ENCODE measurements at places on chromosomes 2 and 18.

DNA sequence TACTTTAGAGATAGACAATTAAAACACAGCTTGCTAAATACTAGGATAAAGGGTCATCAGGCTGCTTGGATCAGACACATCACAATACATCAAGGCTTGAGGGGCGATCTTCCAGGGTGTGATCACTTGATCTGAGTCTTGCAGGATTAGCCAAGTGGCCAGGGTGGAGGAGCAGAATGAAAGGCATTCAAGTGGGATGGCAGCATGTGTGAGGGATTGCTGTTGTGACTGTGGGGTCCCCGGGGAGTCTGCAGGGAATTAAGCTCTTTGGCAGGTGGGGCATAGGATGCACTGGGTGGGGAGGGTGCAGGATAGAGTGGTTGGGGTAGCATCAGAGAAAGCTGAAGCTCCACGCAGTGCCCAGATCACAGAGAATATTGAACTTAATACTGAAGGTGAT, 58.0 kb upstream of the TMEM163 start:
- DNase-seq = no peak

DNA sequence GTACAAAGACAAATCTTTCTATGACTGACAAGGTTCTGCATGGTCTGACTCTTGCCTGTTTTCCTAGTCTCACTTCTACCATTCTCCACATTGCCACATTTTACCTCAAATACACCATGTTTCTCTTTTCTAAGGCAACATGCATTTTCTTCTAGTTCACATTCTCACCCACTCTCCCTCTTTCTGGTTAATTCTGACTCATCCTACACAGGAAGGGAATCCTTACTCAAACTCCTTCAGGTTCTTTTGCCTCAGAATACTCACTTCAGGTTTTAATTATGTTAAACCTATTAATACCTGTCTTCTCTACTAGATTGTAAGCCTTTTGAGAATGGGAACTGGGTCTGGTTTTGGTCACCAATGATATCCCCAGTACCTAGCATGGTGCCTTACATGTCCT, 47.2 kb downstream of the MAP2 start:
- no peak for DNase-seq

DNA sequence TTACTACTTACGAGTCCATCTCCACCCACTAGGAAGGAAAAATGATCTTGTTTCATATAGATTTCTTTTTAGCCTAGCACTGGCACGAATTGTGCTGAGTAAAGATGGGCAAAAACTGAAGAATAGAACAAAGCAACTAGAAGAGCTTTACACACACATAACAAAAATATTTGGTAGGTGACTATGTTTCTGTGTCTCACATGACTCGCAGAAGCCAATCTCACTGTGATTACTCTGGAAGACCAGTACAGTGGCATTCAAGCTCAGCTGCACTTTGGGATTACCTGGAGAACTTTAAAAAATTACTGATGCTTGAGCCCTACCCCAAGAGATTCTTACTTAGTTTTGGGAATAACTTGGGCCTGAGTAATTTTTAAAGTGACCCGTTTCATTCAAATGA, 378.7 kb downstream of the METTL4 start:
- DNase-seq = no peak

DNA sequence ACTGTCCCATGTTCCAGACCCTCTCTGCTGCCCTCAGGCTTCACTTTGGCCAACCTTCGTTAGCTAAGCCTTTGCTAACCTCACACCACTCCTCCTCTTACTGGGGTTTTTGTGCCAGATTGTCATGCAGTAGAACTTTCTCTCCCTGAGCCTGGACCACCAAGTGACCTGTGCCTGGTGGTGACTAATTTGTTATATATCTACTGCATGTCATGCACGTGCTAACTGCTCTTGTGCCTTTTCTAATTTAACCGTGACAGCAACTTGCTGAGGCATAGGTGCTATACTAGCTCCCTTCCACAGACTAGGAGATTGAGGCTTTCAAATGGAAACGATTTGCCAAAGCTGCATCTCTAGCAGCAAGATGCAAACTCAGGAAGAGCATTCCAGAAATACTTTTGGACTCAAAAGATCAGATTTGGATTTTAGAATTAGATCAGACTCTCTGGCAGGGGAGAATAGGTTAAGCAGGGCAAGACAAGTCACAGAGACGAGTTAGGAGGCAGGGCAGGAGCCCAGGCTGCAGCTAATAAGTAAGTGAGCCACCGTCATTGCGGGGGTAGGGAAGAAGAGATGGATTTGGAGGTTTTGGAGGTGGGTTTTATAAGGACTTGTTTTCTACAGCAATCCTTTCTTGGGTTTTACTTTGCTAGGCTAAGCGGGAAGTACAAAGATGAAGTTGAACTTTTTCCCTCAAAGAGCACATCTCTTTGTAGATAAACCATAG, 1.8 kb downstream of the PPP1R7 start:
- DNase-seq = no peak

DNA sequence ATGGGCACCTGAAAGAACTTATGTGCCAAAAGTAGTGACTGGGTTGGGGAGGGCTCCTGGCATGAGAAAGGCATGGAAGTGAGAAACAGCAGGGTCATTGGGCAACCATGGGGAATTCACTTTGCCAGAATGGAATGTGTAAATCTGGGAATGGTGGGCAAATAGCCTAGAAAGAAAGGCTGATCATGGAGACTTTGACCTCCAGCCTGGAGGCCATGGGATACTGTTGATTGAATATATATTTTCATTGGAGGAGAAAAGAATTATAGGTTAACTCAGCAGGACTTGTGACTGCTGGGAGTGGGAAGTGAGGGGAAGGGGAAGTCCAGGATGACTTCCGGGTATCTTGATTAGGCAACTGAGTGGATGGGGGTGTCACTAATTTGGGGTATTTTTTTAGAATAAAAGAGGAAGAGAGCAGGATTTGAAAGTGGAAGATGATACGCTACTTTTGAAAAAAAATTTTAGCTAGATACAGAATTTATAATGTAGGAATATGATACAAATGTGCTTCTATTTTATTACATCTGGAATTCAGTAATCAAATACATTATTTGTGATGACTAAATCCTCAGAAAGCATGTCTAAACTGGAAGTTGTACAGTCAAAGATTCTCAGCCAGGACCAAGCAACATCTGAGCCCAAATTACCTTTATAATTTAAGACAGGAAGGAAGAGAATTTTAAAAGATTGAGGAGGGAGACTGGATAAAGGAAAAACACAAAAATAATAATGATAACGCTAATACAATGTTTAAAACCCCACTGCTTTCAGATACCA, 116.2 kb downstream of the GATA6 start:
- DNase-seq = no peak

- DNase-seq = no peak
Measured at GRCh38 chr18:58893388-58894099, 28.9 kb downstream of the ZNF532 start.

DNA sequence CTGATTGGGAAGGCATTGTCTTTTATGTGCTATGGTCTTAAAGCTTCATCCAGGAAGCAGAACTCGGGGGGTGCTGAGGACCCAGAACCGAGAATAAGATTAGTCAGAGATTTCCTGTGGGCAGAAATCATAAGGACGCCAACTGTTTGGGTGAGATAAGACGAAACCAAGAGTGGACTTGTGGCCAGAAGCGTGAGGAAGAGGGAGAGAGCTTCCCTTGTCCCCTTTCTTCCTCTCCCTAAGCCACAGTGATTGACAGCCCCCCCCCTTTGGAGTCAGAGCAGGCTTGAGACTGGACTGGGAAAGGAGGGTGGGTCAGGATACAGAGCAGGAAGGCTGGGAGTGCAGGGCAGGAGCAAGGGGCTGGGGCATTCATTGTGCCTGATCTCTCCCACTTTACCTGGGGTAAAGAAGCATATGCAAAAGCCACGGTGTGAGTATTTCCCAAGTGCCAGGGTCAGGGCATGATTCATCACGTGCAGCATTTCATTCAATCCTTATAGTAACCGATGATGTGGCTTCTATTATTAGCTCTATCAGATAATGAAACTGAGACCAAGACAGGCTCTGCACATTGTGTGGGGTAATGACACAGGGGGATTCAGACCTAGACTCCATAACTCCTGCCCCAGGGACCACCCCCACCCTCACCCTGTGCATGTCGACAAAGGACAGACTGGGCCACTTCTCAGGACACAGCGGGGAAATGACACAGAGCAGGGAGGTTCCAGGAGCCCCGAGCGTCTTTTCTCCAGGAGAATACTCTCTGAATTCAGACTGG, 3.0 kb upstream of the IL1RN start:
- DNase-seq = no peak

GRCh38 chr18:79818036-79818435, 20.3 kb downstream of the KCNG2 start:
- no peak for DNase-seq

DNA sequence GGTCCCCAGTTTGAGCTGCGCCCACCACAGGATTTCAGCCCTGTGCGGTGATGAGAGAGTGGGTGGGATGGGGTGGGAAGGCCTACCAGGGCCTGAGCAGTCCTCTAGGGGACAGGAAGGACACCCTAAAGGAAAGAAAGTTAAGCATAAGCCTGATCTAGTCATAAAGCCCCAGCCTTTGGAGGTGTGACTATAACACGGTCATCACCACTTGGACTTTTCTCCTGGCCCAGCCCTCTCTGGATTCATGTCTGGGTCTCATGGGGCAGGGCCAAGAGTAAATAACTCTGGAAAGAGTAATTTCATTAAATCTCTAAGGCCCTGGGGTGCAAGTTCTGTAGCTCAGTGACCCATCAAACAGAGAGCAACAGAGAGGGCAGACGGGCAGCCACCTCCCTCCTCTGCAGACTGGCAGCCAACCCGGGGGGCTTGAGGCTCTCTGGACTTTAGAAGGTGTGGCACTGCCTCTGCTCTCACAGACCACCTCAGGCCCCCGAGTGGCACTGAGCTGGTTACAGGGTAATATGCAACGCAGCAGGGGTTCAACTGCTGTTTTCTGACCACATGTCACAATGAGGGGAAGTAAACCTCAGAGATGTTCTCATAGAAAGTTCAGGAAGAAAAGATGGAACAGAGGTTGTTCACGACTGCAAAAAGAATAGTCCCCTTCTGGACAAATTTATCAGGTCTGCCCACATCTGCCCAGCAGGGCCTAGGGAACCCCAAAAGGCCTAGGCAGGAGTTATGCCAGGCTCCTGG, 41.5 kb downstream of the TGFA start:
- no peak for DNase-seq

GRCh38 chr18:31819106-31819924, 58.6 kb upstream of the SLC25A52 start:
- no peak for DNase-seq

- no peak for DNase-seq
Measured at GRCh38 chr18:45044787-45045186, 364.1 kb downstream of the SETBP1 start.

DNA sequence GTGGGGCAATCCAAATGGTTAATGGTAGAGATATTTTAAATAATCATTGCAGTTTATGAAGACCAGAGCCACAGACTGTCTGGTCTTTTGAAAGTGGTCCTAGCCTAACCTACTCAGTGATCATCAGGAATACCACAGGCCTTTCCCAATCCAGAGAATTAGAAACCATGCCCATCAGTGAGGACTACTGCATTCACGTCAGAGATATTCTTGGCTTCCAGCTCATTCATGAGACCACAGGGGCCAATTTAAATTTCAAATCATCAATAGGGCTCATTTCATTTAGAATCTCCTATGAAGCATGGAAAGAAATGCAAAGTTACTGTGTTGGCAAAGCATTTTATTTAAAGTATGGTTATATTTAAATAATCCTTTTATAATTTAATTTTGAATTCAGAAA, 362.3 kb upstream of the KCNJ3 start:
- DNase-seq = no peak

GRCh38 chr18:76486574-76486973, 8.5 kb downstream of the ZNF516 start:
- DNase-seq = no peak

DNA sequence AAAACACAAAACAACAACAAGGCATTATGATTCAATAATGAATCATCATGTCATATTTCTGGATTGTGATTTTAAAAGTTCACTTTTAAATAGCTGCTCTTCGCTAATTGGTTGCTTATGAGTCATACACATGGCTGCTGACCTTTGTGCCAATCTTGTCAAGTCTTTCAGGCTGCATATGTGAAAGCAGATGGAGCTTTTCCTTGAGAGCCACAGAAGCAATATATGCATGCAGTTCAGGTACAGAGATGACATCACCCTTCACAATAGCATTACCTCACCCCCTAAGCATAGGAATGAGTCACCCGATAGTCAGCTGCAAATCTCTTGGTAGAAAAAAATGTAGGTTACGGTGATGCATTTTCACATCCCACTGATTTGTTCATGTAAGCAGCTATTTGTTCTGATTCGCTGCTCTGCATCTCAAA, 27.2 kb downstream of the EIF2AK3 start:
- DNase-seq = no peak

DNA sequence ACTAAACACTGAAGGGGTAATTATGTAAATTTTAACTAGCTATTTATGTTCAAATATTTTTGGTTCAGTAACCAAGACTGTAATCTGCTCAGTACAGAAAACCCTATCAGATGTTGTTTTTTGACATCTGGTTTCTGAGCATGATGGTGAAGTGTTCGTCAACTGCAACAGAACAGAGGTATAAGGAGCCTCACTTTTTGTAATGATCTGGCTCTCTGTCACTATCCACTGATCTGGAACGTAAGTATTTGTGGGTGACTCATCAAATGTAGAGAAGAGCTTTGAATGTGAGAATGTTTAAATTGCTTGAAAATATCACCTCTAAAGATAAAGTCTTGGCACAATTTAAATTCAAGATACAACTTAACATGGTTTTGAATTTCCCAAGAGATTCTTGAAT, 213.6 kb upstream of the FAM98A start:
- DNase-seq = no peak

DNA sequence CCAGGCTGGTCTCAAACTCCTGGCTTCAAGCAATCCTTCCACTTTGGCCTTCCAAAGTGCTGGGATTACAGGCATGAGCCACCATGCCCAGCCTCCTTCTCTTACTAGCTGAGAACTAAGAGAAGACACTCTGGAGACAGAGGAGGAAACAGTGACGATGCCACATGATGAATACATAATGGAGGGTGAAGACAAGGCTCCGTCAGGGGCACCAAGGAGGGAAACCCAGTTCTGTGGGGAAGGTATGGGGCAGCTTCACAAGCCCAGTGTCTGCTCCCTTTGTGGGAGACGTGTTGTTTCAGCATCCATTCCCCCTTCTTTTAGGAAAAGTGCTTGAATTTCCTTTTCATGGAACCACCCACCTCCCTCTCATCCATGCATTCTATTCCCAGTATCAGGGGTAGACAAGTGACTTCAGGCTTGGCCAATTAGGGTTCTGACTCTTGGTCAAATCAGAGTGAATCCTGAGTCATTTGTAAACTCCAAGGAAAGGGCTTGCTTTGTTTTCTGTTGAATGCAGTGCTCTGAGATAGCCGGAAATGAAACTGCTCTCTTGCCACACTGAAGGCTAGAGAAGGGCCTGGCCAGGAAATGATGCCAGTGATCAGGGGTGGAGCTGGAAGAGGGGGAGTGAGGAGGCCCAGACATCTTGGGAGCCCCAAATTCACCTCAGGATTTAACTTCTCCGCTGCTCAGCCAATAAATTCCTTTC, 23.7 kb downstream of the TMEM127 start:
- no peak for DNase-seq

- DNase-seq = no peak
Measured at GRCh38 chr2:177235855-177236437, 23.4 kb downstream of the HNRNPA3 start.
